Large intestine (tissue), 12 donors: ENCODE measurements at places on chromosomes 11 and 22.

DNA sequence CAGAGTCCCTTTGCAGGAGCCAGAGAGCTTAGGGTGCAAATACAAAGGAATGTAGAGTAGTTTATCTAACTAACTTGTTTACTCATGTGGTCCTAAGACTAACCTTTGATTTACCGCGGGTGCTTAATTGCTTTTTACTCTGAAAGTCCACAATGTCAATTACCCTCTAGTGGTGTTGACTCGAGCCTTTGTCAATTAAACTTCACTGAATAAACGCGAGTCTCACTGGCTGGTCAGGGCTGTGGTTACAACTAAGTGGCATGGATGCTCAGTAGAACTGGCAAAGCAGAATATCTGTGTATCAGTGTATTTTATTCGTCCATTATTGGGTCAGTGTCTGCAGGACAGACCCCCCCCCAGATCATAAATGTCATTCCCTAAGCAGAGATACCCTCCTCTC lies 181.7 kb downstream of the OR4C45 start:
- DNase-seq, result no peak

DNA sequence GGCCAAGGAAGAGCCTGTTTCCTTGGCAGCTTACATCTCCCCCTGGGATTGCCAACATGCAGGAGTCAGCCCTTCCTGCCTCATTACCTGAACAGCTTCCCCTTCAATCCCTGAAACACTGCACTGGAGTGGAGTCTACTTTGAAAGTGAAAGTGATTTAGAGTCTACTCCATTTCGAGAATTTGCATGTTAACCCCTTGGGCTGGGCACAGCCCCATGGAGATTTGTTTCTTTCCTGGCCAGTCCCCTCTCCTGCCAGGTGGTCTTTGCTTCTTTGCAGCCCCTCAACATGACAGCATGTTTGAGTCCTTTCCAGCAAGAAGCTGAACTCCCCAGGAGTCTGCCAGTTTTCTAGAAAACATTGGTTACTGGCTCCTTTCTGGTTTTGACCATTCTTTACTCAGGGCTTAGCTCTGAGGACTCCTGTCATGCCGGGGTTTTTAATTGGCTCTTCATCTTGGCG lies 59.9 kb downstream of the TRAF6 start:
- peak; percentile 26 for DNase-seq

GRCh38 chr11:802693-803466 lies 2.2 kb downstream of the PIDD1 start:
- DNase-seq, result no peak

DNA sequence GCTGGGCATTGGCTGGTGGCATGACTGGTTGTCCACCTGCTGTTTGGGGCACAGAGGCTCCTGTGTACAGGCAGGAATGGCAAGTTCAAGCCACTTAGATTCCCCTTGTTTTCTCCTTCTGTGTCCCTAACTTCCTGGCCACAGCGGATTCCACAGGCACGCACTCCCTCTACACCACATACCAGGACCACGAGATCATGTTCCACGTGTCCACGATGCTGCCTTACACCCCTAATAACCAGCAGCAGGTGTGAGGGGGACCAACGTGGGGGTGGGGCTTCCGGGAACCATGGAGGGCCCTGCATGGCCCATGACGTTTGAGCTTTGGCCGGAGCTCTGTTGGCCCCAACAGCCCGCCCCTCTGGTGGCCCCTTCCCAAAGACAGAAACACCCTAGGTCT lies 7.8 kb downstream of the SIPA1 start:
- no peak for DNase-seq

DNA sequence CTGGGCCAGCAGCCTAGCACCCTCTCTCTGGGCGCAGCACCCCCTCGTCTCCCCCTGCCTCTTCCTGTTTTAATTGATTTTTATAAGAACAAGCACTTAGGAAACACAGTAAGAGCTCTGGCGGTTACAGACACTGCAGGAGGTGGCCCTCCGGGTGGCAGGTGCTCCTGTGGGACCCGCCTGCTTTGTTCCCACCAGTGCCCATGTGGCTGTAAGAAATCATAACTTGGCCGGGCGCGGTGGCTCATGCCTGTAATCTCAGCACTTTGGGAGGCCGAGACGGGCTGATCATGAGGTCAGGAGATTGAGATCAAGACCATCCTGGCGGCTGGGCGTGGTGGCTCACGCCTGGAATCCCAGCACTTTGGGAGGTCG lies 18.4 kb downstream of the TSPAN4 start:
- DNase-seq, result no peak

GRCh38 chr22:37199760-37200108 lies 11.7 kb upstream of the C1QTNF6 start:
- DNase-seq, result no peak

DNA sequence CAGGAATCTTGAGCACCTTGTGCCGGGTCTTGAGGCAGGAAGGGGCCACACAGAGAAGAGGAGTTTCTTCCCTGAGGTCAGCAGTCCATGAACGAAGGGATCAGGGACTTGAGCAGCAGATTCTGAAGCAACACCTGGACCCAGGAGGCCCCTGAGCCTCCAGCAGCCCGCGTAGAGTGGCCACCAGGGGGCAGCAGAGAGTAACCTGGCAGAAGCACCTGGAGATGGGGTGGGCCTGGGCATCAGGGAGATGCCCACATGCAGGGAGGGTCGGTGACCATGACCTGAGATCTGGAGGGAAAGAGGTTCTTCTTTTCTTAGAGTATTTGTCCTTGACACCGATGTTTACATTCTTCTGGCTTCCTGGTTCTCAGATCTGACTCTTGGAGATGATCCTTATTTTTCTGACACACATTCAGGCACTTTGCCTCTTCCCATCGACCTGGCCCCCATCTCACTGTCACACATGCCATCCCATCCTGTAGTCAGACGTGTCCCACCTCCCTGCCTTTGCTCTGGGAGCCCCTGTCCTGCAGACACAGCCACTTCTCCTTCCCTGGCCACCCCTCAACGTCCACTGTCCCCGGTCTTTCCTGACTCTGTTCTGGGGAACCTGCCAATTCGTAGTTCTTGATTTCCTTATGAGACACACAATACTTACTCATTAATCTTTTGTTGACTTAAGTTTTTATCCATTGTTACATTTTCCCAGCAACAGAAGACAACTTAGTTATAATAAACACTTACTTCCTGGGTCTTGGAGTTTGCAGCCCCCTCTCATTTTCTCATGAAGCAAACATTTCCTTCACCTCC lies 66.5 kb downstream of the GGTLC2 start:
- DNase-seq, result no peak
